T follicular helper cell (primary cell): ENCODE measurements at places on chromosomes 2 and 18.

GRCh38 chr18:27491772-27492171 is 306.7 kb upstream of the CHST9 start:
- DNase-seq: no peak

GRCh38 chr2:126822921-126823320 is 75.8 kb upstream of the TEX51 start:
- no peak for DNase-seq

DNA sequence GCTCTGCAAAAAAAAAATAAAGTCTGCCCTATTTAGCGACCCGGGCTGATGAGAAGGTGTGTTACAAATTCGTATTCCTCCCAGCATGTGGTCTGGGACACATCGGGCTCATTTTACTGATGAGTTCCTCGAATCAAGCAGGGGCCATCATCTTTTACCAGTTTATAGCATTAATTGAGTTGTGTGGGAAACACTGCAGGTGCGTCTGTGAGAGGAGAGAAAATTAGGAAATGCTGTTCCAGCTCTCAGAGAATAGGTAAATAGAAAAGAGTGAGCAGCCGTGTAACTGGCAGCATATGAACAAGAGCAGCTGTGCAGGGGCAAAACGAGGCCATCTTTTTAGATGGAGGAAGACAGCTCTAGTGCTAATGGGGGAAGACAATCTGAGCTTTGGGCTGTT is 216.7 kb downstream of the SETBP1 start:
- DNase-seq: no peak

GRCh38 chr18:48860269-48861180 is 90.2 kb downstream of the SMAD7 start:
- no peak for DNase-seq

DNA sequence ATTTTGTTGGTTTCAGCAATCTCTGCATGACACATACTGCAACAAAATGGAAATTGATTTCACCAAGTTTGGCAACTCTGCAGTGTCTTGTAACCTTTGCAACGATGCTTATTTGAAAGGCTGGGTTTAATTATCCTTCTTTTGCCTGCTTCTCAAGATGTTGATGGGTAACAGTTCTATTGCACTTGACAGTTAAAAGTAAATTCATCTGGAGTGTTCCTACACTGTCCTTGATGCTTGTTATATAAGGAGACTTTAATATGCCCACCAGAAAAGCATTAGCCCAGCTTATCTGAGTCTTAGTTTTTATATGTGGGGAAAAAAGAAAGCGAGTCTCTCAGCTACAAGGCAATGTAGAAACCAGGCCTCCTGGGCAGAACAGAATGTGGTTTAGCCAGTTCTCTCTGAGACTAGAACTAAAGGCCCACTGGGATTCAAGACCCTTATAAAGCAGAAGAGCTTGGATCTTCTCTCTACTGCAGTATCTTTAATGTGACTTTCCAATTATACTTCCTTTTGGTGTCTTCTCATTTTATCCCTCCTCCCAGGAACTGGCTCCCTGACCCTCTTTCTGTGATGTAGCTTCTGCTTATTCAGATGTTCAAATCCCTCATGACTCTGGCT is 106.8 kb upstream of the LYPD6 start:
- no peak for DNase-seq

- no peak for DNase-seq
Observed at GRCh38 chr2:39696838-39697237, 31.1 kb downstream of the TMEM178A start.

- DNase-seq: no peak
Observed at GRCh38 chr2:156663757-156664409, 227.7 kb downstream of the GPD2 start.

- DNase-seq: no peak
Observed at GRCh38 chr18:31268985-31269406, 49.0 kb upstream of the DSG1 start.
